ENCODE measurements at places on chromosomes 3 and 15.
A peak's percentile ranks its signal among the peaks of the same experiment; 100 is the strongest.

DNA sequence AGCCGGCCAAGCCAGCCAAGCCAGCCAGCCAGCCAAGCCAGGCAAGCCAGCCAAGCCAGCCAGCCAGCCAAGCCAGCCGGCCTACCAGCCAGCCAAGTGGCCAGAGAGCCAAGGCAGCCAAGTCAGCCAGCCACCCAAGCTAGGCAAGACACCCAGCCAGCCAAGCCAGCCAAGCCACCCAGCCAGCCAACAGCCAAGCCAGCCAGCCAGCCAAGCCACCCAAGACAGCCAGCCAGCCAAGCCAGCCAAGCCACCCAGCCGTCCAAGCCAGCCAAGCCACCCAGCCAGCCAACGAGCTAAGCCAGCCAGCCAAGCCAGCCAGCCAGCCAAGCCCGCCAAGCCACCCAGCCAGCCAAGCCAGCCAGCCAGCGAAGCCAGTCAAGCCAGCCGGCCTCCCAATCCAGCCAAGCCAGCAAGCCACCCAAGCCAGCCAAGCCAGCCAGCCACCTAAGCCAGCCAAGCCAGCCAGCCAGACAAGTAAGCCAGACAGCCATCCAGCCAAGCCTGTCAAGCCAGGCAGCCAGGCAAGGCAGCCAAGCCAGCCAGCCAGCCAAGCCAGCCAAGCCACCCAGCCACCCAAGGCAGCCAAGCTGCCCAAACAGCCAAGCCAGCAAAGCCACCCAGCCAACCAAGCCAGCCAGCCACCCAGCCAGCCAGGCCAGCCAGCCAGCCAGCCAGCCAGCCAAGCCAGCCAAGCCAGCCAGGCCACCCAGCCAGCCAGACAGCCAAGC, 200.5 kb downstream of the GOLGA6L6 start:
- no peak for DNase-seq

- DNase-seq = no peak
These were observed 73.9 kb downstream of the TBC1D2B start for GRCh38 chr15:78003539-78004008.

- DNase-seq = no peak
These were observed 6.3 kb upstream of the TRIM59 start for GRCh38 chr3:160455846-160456245.

- DNase-seq = no peak
These were observed 107.0 kb downstream of the IGF2BP2 start for GRCh38 chr3:185717627-185718402.

GRCh38 chr3:31402117-31402516, 130.6 kb upstream of the STT3B start:
- DNase-seq = peak; percentile 29

DNA sequence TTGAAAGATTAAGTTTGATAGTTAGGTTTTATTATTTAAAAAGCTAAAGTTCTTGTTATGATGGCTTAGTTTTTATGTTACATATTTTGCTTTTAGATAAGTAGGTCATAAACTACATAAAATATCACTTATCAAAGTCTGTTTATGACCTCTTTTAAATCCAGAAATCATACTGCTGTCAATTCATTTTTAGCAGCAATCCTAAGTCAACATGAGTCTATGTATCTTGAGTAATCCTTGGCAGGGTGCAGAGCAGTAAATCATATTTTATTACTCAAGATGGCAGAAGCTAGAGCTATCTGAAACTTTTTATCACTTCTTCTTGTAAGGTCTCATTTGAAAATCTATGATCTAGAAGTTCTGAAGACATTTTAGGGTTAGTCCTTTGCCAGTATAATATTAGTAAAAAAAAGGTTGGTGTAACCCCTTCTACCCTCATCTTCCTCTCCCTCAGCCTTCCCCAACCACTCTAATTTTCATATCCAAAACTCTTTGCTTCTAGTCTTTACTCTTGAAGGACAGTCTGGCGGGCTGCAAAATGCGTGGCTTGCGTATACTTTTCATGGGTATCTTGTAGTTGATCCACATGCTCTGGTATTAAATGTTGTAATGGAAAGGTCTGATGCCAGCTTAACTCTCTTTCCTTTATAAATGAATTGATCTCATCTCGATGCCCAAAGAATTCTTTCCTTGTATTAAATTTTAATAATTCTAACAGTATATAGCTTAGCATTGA, 134.0 kb upstream of the THRB start:
- no peak for DNase-seq

DNA sequence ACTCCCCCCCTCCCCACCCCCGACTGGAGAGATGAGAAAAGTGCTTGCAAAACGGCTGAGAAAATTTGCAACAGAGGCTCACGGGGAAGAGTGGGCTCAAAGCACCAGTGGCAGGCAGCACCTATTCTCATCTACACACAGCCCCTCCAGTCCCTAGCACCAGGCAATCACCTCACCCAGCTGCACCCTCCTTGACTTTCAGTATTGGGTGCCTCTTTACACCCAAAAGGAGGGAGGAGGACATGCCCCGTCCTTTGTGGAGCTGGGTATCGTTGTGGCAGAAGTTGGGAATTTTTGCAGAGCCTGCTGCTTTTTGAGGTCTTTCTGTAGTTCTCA, 182.8 kb upstream of the TOPAZ1 start:
- no peak for DNase-seq

GRCh38 chr3:123395235-123395634, 53.7 kb downstream of the ADCY5 start:
- no peak for DNase-seq

GRCh38 chr3:128301186-128302023, 148.1 kb downstream of the EEFSEC start:
- no peak for DNase-seq

GRCh38 chr3:154018100-154018696, 103.0 kb upstream of the ARHGEF26 start:
- no peak for DNase-seq

DNA sequence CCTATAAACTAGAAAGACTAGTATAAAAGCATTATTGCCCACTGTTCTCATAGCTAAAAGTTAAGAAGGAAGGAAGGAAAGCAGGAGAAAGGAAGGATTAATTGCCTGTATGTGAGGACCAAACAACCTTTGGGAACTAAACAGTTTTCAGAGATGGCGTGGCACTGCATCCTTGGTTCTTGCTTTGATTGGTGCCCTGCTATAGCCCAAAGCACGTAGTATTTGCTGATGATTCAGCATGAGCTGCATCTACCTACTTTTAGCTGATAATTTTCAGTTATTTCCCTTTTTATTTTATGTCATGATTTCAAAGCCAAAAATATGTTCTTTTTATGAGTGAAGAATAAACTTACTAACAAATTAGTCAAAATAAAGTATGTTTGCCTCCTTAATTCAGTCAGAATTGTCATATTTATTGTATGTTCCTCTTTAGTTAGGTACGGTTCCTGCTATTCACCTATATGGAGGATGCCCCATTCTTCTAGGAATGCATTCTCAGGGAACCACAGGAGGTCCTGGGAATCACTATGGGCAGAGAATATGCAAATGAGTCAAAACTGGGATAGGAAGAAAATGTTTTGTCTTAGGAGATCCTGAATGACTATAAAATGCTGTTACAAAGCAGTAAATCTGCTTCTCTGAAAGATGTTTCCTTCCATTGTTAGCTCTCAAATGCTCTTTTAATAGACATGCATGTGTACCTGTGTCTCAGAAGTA, 65.4 kb upstream of the THSD4 start:
- no peak for DNase-seq

GRCh38 chr3:162166543-162166942, 669.9 kb downstream of the OTOL1 start:
- no peak for DNase-seq

GRCh38 chr15:98433346-98433745, 215.0 kb upstream of the IGF1R start:
- DNase-seq = no peak

DNA sequence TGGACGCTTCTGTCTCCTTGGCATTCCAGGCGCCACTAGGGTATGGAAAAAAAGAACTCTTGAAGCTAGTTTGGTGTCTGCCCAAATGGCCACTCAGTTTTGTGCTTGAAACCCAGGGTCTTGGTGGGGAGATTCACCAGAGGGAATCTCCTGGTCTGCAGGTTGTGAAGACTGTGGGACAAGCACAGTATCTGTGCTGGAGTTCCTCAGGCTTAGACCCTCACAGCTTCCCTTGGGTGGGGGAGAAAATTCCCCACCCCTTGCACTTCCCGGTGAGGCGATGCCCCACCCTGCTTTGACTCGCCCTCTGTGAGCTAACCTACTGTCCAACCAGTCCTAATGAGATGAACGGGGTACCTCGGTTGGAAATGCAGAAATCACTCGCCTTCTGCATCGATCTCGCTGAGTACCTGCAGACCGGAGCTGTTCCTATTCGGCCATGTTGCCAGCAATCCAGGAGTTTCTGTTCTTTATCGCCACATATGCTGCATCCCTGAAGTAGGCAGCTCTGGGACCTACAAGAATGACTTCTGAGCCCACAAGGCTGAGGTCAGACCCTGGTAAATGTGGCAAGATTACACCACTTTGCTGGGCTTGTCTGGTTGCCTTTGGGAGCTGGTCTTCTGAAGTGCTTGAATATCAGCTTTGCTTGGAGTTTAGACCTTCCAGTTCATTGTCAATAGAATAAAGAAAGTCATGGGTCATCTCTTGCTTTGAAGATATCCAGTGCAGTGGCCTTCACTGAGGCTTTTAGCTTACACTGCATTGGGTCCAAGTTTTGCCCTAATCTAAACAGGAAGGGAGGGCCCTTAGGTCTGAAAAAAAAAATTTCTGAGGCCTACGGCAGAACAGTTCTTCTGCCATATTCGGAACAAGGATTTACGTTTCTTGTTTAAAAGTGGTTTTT, 51.0 kb downstream of the SLC2A2 start:
- no peak for DNase-seq

GRCh38 chr3:125552401-125552800, 32.4 kb upstream of the SNX4 start:
- no peak for DNase-seq

GRCh38 chr3:61563313-61564271, 2.2 kb downstream of the PTPRG start:
- DNase-seq = no peak

DNA sequence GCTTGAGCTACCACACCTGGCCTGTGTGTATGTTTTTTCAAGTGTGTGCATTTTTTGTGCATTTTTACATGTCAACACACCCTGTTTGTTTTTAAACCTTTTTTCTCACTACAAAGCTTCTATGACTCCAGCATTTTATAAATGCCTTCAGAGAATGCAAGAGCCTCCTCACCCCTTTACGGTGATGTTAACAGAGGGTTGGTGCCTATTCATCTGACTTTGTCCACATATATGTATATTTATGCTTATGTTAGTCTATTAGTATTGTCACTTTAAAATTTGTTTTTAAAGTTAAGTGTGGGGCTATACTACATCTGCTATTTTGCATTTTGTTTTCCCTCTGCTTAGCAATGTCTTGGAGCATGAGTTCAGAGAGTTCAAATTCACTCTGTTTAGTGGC, 45.8 kb downstream of the EEFSEC start:
- DNase-seq = no peak

DNA sequence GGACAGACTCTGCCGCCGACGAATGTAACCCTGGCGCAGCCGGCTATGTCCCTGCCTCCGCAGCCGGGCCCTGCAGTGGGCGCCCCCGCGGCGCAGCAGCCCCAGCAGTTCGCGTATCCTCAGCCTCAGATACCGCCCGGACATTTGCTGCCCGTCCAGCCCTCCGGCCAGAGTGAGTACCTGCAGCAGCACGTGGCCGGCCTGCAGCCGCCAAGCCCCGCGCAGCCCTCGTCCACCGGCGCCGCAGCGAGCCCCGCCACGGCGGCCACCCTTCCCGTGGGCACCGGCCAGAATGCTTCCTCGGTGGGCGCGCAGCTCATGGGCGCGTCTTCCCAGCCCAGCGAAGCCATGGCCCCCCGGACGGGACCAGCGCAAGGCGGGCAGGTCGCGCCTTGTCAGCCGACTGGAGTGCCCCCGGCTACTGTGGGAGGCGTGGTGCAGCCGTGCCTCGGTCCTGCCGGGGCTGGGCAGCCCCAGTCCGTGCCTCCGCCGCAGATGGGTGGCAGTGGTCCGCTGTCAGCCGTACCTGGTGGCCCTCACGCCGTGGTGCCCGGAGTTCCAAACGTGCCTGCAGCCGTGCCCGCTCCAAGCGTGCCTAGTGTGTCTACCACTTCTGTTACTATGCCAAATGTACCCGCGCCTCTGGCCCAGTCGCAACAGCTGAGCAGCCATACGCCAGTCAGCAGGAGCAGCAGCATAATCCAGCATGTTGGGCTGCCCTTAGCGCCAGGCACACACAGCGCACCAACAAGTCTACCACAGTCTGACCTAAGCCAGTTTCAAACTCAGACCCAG, 2.4 kb downstream of the TSC22D2 start:
- DNase-seq = no peak

GRCh38 chr3:46935989-46936558, 40.5 kb downstream of the CCDC12 start:
- DNase-seq = no peak

GRCh38 chr3:26271848-26272247, 350.7 kb upstream of the LRRC3B start:
- no peak for DNase-seq

DNA sequence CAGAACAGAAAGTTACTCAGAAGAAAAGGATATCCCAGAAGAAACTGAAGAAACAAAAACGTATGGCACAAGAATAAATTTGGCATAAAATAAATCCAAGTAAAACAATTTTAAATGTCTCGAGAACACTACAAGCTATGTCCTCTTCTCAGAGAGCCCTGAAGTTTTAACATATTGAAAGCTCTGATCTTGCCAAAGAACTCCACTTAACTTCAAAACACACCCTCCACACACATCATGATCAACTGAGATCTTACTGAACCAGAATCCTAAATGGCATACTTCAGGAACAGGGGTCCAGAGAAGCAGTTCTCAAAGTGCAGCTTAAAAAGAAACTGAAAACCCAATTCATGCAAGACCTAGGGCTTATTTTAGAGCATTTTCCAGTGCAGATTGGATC, 194.3 kb downstream of the MAGI1 start:
- no peak for DNase-seq

GRCh38 chr3:116032176-116032575, 408.9 kb downstream of the GAP43 start:
- DNase-seq = no peak

- DNase-seq = no peak
These were observed 75.3 kb upstream of the BLM start for GRCh38 chr15:90641581-90642463.

- DNase-seq = no peak
These were observed 39.5 kb upstream of the NSMCE3 start for GRCh38 chr15:29309139-29309538.

- DNase-seq = no peak
These were observed 454.0 kb upstream of the ROBO2 start for GRCh38 chr3:76585794-76586392.

GRCh38 chr3:8113626-8114025, 388.0 kb upstream of the LMCD1 start:
- DNase-seq = no peak

- no peak for DNase-seq
These were observed 1.9 kb downstream of the CRABP1 start for GRCh38 chr15:78342021-78342420.

GRCh38 chr3:79378064-79378463, 389.7 kb downstream of the ROBO1 start:
- no peak for DNase-seq

GRCh38 chr15:55742927-55743728, at the start of gene PRTG:
PRTG (minus strand) TSS chr15:55743152; CDS start chr15:55742931, 221 bp downstream.
- DNase-seq = peak; percentile 41

DNA sequence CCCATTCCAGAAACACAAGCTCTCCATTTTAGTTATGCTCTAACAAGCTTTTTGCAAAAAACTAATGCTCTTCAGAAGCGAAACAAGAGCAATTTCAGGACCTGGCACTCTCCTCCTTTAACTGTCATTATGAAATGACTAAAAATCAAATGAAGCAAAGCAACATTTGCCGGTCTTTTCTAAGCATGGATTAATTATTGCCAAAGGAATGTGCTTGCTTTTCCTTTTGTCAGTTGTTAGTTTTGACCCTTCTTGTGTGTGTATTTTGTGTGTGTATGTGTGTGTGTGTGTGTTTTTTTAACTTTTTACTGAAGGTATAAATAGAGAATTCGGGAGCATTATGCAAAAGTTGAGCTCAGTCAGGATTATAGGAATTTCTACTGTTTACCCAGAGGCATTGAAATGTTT, 509.1 kb downstream of the TUSC7 start:
- no peak for DNase-seq

All from pulmonary artery endothelial cell (primary cell).